Activated naive CD4-positive, alpha-beta T cell treated with anti-CD3 and anti-CD28 coated beads, Interleukin-2, amount 50 U/mL, for 16 hours (primary cell): ENCODE measurements at places on chromosomes 16 and 17.

- no peak for DNase-seq
Observed at GRCh38 chr16:75042426-75043174, 43.8 kb downstream of the ZNRF1 start.

DNA sequence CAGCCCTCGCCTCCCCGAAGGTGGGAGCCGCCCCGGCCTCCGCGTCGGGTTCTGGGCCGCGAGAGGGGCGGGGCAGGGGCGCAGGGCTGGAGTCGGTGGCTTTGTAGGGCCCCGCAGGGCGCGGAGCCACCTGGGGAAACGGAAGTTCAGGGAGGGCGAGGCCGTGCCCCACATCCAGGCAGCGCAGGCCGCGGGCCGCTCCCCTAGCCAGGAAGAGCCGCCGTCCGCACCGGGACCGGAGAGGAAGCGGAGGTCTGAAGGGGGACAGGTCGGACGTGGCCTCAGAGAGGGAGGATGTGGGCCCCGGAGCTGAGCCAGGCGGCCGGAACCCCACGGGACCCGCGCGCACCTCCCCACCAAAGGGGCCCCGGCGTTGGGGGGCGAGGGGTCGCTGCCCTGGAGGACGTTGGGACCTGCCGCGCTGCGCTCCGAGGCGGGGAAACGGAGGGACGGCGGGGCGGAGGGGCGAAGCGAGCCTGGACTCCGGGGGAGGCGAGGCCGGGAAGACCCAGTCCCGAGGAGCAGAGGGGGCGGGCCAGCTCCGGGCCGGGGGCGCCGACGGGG is 482 bp upstream of the SLC16A3 start:
- peak; percentile 47 for DNase-seq

- peak; percentile 89 for DNase-seq
Observed at GRCh38 chr17:34961093-34961911, at the start of the genes CCT6B and ZNF830. Gene CCT6B (minus strand): TSS chr17:34961460. CDS start chr17:34961393, 67 bp downstream. Gene ZNF830 (plus strand): TSS chr17:34961540. CDS start chr17:34961567, 27 bp downstream.

- DNase-seq: no peak
Observed at GRCh38 chr16:78842950-78843349, 743.5 kb downstream of the WWOX start.

GRCh38 chr16:1823821-1824220 is 2.8 kb downstream of the HAGH start:
- no peak for DNase-seq

GRCh38 chr17:66496306-66496705 is 193.9 kb downstream of the PRKCA start:
- no peak for DNase-seq

DNA sequence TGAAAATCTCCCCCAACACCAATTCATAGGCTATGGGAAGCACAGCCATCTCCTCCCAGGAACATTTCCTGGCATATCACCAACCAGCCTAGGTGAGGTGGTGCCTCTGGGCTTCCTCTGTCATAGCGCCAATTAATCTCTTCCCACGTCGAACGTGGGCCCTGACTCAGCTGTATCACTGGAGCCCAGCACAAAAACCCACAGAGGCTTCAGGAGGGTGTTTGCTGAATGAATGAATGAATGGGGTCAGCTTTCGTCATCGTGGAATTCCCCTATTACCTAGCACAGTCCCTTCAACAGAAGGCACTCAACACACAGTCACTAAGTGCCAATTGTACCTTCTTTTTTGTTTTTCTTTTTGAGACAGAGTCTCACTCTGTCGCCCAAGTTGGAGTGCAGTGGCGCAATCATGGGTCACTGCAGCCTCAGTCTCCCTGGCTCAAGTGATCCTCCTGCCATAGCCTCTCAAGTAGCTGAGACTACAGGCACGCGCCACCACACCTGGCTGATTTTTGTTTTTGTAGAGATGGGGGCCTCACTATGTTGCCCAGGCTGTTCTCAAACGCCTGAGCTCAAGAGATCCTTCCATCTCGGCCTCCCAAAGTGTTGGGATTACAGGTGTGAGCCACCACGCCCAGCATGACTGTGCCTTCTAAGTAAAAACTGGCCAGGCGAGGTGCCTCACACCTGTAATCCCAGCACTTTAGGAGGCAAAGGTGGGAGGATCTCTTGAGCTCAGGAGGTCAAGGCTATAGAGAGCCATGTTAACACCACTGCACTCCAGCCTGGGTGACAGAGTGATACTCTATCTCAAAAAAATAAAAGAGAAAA is 4.1 kb downstream of the ZNF688 start:
- DNase-seq: peak; percentile 67

DNA sequence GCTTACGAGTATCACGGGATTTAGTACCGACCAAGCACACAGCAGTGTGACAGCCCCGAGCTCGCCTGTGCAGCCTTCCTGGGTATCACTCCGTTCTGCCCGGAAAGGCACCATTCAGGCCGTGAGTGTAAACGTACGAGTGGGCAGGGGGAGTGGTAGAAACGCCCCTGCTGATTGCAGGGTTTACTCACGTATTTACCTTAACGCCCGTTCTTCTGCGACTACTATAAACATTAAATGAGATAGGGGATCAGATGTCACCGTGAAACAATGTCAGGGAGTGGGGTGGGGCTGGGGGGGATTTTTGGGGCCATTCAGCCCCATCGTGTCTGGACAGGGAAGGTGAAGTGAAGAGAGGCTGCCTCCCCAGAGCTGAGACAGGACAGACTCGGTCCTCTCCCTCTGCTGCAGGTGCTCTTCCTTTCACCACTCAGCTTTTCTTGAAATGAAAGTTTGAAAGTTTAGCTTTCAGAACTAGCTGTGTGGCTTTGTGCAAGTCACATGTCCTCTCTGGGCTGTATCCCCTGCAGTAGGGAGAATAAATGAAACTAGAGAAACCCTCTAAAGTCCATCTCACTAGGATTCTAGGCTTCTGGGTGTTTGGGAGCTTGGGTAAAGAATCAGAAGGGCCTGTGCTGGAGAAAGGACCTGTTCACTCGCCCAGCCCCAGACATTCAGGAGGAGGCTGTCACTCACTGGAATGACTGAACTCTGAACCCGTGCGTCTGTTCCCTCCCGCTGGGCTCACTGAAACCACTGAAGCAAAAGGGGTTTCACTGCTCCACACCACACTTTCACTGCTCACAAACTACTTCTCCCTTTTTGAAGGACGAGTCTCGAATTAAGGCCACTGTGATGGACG is 66.7 kb downstream of the RPA1 start:
- DNase-seq: no peak

- DNase-seq: peak; percentile 68
Observed at GRCh38 chr16:57475711-57476339, 10.5 kb downstream of the DOK4 start.

DNA sequence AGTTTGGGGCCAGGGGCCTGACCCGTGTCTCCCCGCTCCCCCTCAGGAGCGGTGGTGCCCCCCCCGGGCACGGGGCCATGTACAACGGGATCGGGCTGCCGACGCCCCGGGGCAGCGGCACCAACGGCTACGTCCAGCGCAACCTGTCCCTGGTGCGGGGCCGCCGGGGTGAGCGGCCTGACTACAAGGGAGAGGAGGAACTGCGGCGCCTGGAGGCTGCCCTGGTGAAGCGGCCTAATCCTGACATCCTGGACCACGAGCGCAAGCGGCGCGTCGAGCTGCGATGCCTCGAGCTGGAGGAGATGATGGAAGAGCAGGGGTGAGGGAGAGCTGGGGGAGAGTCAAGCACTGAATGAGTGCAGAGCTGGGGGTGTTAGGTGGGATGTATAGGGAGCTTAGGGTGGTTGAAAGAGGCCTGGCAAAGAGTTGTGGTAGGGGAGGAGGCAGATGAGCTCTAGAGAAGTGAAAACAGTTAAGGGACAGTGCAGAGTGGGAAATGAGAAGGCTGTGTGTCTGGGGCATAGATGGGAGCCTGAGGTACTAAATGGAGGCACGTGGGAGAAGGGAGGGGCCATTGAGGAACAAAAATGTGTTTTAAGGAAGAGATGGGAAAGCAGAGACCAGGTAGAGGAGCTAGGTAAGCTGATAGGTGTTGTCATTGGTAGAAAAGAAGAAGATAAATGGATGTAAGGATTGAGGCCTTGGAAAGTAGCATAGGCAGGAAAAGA is 4.0 kb downstream of the SRRM2 start:
- no peak for DNase-seq

DNA sequence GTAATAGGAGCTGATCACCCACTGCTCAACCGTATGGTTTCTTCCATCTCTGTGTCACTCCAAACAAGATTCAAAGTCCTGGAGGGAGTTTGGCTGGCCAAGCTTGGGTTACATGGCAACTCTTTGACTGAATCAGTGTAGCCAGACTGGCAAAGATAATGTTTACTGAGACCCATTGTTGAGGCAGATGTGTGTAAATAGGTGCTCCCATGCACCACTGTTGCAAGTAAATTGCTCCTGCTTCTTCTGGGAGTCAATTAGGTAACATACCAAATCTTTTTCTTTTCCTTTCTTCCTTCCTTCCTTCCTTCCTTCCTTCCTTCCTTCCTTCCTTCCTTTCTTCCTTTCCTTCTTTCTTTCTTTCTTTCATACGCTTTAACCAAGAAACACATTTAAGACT is 86.3 kb upstream of the DHX40 start:
- DNase-seq: no peak

- DNase-seq: no peak
Observed at GRCh38 chr16:22103441-22103840, 11.1 kb downstream of the VWA3A start.

GRCh38 chr16:85759631-85760419 is 8.9 kb upstream of the C16orf74 start:
- DNase-seq: no peak

DNA sequence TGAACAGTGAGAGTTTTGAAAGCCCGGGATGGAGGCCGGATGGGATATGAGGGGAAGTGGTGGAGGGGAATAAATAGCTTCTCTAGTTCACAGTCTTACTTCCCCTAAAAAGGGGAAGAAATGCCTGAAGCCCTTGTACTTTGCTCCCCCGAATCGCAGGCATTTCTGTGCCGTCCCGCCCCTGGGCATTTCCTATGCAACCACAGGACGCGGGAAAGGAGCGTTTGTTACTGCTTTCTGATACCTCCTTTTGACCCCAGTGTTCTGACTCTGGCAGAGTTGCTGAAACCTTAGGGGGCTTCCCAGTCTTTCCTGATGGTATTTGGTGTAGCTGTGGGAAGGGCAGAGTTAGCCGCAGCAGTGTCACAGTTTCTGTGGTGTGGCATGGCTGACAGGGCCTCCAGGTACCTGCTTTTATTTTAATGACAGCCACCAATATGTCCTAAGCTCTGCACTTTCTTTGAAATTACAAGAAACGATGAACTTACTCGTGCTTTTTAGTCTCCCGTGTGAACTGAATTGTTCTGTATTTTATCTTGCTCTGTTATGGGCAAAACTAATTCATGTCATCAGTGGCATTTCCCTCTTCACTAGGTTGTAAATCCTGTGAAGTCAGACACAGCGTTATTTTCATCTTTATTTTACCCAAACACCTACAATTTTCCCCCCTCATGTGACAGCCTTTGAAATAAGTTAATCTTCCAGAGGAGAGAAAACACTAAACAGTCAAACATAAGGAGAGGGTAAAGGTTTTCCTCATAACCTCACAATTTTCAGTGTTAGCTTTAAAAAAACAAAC is 27.1 kb downstream of the USP10 start:
- no peak for DNase-seq

GRCh38 chr16:1177750-1178149 is 24.8 kb downstream of the CACNA1H start:
- no peak for DNase-seq

DNA sequence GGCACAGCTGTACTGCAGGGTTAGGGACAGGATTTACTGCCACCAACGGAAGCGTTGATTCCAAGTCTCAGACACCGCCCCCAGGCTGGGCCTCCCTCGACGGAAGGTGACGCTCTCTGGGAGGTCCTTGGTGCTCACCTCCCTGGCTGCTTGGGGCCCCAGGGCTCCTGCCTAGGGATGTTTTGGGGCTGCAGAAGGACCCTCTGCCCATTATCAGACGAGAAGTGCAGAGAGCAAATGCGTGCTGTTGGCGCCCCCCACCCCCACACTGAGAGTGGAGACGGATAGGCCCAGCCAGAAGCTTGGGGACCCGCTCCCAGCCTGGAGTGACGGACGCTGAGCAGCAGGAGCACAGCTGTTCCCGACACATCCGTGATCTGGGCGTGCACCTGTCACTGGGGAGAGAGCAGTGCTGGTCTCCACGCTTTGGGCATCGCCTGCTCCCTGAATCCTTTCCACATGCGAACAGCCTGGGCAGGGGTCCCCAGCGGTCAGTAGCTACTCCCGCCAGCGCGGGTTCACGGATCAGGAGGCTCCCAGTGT is 5.1 kb upstream of the SOX8 start:
- DNase-seq: peak; percentile 53

DNA sequence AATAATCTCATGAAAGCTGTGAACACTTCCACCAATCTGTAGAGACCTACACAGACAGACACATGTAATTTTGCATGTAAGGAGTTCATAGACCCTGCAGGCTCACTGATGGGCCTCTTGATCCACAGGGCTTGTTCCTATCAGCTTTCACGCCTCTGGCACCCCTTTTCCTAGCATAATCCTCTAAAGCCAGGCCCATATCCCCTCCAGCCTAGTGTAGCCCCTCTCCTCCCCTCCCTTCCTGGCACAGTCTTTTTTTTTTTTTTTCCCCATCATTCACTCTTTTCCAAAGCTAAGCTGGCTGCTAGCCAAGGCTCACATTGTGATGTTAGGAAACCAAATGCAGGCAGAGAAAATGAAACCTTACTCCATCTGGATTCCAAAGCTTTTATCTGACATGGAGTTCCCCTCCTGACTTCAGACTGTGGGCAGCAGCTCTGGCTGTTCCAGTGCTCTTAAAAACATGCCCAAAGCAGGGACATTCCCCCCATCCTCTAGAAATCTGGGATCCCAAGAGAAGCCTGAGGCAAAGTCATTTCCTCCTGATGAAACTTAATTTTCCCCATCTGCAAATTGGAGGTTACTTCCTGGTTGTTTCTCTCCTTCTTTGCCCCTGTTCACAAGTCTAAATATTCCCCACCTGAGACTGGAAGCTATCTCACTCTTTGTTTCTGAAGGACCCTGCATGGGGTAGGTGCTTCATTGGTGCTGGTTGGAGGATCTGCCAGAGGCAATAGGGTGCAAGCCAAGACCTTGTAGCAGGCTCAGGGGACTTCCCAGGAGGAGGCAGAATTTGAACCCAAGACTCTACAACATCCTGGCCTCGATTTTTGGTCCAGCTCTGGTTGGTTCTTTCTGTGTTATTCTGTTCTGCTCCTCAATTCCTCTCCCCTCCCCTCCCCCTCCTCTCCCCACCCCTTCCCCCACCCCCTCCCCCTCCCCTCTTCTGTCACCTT is 9.9 kb upstream of the CCL5 start:
- no peak for DNase-seq

- DNase-seq: no peak
Observed at GRCh38 chr17:62950067-62950466, 16.0 kb upstream of the TANC2 start.

DNA sequence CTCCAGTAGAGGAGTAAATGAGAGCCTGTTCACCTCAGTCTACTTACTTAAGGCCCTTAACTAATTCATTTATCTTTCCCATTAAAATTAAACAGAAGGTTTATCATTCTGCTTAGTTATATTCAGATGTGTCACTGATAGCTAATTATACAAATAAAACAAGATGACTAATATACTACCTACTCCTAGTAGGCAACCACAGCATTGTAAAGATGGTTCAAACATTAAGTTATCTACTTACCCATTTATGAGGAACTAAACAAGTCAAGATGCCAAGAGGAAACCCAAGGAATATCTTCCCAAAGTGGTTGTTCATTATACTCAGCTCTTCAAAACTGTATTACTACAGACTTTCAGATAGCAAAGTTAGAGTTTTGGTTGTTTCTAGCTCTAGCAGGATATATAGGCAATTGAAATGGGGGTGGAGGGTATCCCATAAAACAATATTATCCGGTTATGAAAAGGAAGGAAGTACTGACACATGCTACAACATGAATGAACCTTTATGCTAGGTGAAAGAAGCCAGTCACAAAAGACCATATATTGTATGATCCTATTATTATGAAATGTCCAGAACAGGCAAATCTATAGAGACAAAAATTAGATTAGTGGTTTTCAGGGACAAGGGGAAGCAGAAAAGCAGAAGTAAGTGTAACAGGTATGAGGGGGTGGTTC is 56.5 kb downstream of the SPAG9 start:
- DNase-seq: no peak
